Heart right ventricle (tissue), 16 donors: ENCODE measurements at places on chromosomes 13 and 19.

DNA sequence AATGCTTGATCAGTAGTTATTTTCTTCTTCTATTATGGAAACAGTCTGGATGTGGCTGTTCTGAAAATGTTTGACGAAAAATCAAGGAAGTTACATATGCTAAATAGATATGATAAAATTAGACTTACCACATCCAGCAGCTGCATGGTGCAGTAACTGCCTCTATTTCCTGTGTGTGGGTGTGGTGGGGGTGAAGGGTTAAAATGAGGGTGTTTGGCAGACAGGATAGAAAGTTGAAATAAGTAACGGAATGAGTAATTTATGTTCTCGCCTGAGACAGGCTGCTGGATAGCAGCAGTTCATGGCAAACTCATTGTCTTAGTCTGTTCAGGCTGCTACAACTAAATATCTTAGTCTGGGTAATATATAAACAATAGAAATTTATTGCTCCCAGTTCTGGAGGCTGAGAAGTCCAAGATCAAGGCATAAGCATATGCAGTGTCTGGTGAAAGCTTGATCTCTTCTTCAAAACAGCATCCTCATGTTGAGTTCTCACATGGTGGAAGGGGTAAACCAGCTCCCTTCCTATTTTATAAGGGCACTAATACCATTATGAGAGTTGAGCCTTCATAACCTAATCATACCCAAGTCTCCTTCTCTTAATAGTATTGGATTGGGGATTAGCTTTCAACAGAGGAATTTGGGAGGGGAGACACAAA lies 1248.9 kb downstream of the SLITRK5 start:
- DNase-seq: no peak
- no peaks in the 10 kb centered on the region for H3K4me1 ChIP-seq
- no peaks in the 10 kb centered on the region for H3K27me3 ChIP-seq
- H3K4me3 ChIP-seq: no peak overlapping the region

DNA sequence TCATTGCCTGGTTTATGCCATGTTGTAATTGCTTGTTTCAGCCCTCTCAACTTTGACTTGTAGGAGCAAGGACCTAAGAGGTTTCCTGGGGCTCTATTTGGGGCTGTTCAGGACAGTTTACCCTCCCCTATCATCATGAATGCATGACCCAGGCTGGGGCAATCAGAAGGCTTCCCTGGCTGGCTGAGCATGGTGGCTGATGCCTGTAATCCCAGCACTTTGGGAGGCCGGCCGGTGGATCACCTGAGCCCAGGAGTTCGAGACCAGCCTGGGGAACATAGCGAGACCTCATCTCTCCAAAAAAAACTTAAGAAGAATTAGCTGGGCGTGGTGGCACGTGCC lies 6.1 kb upstream of the LSM4 start:
- no peaks in the 10 kb centered on the region for H3K36me3 ChIP-seq
- peaks cover 17% of the 10 kb centered on the region for H3K4me1 ChIP-seq
- H3K4me3 ChIP-seq: no peak overlapping the region
- H3K27me3 ChIP-seq: no peaks in the 10 kb centered on the region
- DNase-seq: no peak
- H3K27ac ChIP-seq: no peak overlapping the region

GRCh38 chr13:26966701-26967080 lies 204.9 kb downstream of the USP12 start:
- peaks cover 40% of the 10 kb centered on the region for H3K4me1 ChIP-seq
- DNase-seq: no peak
- H3K27ac ChIP-seq: no peak overlapping the region

DNA sequence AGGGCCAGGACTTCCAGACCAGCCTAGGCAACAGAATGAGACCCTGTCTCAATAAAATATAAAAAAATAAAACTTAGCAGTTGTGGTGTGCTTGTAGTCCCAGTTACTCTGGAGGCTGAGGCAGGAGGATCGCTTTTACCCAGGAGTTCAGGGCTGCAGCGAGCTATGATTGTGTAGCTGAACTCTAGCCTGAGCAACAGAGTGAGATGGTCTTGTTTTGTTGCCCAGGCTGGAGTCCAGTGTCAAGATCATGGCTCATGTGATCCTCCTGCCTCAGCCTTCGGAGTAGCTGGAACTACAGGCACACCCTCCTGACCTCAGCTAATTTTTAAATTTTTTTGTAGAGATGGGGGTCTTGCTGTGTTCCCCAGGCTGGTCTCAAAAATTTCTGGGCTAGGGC lies 4.3 kb upstream of the JUNB start:
- H3K4me1 ChIP-seq: peaks cover 55% of the 10 kb centered on the region
- H3K27ac ChIP-seq: peak overlapping the region; percentile 99
- no peaks in the 10 kb centered on the region for H3K36me3 ChIP-seq
- H3K27me3 ChIP-seq: no peaks in the 10 kb centered on the region

GRCh38 chr19:18951721-18952281 lies 10.8 kb upstream of the HOMER3 start:
- DNase-seq: no peak
- H3K27me3 ChIP-seq: no peaks in the 10 kb centered on the region
- H3K4me3 ChIP-seq: no peak overlapping the region
- H3K36me3 ChIP-seq: no peaks in the 10 kb centered on the region

- H3K36me3 ChIP-seq: no peaks in the 10 kb centered on the region
- no peak overlapping the region for H3K27ac ChIP-seq
- no peaks in the 10 kb centered on the region for H3K27me3 ChIP-seq
- peaks cover 16% of the 10 kb centered on the region for H3K4me1 ChIP-seq
- no peak for DNase-seq
These were observed 200.2 kb downstream of the DCLK1 start for GRCh38 chr13:35930665-35931631.

DNA sequence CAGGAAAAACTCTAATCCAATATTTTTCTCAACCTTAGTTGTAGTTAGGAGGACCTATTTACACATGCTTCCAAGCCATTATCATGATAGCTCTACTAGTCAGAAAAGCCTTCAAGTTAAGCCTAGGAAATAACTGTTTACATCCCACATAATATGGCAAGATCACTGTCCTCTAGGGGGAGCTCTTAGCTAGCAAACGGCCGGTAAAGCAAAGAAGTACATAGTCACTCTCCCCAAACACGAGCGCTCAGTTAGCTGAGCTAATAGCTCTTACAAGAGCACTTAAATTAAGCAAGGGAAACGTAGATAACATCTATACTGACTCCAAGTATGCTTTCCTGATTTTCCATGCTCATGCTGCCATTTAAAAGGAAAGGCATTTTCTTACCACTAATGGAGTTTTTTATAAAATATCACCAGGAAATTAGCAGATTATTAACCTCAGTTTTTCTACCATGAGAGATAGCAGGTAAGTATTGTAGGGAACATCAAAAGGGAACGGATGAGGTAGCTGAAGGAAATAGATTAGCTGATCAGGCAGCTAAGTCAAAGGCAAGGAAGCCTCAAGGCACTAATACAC lies 100.6 kb upstream of the PABPC3 start:
- no peak overlapping the region for H3K4me3 ChIP-seq
- peaks cover 16% of the 10 kb centered on the region for H3K27me3 ChIP-seq
- H3K36me3 ChIP-seq: no peaks in the 10 kb centered on the region
- H3K4me1 ChIP-seq: no peaks in the 10 kb centered on the region

GRCh38 chr13:114058051-114058867 lies 74.2 kb downstream of the RASA3 start:
- no peak overlapping the region for H3K4me3 ChIP-seq
- no peaks in the 10 kb centered on the region for H3K27me3 ChIP-seq
- peaks cover 27% of the 10 kb centered on the region for H3K4me1 ChIP-seq

DNA sequence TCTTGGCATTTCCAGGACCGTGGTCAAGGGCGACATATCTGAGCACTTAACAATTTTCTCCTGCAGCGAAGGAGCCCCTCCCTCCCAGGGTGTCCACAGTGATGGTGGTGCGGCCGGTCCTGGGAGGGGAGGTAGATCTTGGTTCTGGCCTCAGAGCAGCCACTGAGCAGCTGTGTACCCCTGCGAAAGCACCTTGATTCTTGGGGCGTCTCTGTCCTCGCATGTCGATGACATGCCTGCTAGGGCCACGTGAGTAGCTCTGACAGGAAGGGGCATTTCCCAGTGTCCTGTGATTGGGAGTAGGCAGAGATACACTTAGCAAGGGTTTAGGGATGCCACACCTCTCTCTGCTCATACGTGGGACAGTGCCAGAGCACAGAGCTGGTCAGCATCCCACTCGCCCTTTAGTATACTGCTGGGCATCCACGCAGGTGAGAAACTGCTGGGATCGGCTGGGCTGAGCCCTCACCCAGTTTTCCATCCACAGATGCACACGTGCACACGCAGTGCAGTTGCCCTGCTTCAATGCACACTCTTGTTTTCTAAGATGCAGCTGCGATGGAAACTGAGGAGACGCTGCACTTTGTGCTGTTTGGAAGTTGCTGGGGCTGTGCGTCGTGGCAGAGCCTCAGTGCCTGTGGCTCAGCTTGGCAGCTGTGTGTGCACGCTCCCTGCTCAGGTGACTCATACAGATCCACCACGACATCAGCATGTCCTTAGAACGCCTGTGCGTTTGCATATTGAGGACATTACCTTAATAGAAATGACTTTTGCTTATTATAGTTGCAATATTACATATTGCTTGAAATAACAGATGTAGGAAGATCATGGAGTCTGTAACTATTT lies 66.8 kb downstream of the TEX29 start:
- no peaks in the 10 kb centered on the region for H3K27me3 ChIP-seq
- no peaks in the 10 kb centered on the region for H3K4me1 ChIP-seq
- no peak overlapping the region for H3K27ac ChIP-seq
- no peak for DNase-seq

- no peaks in the 10 kb centered on the region for H3K4me1 ChIP-seq
- H3K27ac ChIP-seq: no peak overlapping the region
- H3K36me3 ChIP-seq: no peaks in the 10 kb centered on the region
These were observed 1008.3 kb downstream of the EFNB2 start for GRCh38 chr13:105527127-105527526.

DNA sequence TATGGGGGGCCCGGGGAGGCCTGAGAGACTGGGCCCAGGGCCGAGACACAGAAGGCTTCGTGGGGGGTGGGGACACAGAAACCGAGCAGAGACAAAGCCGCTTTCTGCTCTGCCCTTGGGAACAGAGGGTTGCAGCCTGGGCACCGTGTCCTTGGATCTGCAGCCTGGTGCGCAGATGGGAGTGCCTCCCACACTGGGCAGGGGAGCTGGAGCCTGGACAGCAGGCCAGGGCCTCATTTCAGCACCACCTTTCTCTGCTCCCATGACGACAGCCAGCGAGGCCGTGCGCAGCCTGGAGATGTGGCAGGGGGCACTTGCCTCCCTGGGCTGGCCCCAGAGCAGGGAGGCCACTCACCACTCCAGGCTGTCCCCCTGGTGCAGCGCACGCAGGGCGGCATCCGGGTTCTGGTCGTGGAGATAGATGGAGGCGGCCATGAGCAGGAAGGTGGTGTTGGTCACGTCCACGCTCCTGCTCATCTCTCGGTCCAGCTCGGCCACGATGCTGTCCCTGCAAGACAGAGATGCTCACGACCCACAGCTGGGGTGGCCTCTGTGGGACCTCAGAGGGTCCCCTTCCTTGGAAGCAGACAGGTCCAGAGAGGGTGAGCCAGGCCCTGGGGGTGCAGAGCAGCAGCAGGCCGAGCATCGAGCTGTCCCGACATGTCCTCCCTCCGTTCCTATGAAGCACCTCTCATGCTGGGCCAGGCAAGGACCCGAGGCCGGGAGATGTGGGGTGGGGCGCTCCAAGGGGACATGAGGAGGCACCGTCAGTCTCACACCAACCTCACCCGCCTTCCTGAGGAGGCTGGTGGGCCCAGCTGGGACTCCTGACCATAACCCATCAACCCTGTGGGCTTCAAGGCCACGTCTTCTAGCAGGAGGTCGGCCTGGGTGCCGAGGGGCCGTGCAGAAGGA lies 10.9 kb upstream of the CERS1 start:
- no peaks in the 10 kb centered on the region for H3K4me1 ChIP-seq
- no peaks in the 10 kb centered on the region for H3K27me3 ChIP-seq
- no peak overlapping the region for H3K27ac ChIP-seq
- no peak overlapping the region for H3K4me3 ChIP-seq

- no peak overlapping the region for H3K4me3 ChIP-seq
- H3K27ac ChIP-seq: no peak overlapping the region
- no peak for DNase-seq
- no peaks in the 10 kb centered on the region for H3K27me3 ChIP-seq
- no peaks in the 10 kb centered on the region for H3K36me3 ChIP-seq
These were observed 10.5 kb upstream of the ZSCAN18 start for GRCh38 chr19:58108546-58108817.

DNA sequence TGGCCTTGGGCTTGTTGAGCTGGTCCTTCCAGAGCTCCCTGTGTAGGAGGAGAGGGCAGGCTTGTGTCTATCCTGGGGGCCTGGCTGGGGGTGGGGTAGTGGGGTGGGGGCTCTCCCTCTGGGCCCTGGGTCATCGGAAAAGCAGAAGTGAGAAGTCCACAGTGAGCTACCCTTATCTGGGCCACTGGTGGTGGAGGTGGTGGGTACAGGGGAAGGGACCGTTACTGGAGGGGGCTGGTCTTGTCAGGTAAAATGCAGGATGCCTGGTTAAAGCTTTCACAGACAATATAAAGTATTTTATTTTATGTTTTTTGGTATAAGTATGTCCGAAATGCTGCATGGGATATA lies 342 bp upstream of the SIGLEC10 start:
- no peak overlapping the region for H3K4me3 ChIP-seq
- peaks cover 14% of the 10 kb centered on the region for H3K27me3 ChIP-seq

GRCh38 chr19:31518216-31519020 lies 169.2 kb upstream of the TSHZ3 start:
- H3K27me3 ChIP-seq: peaks cover 19% of the 10 kb centered on the region
- DNase-seq: no peak
- H3K4me1 ChIP-seq: no peaks in the 10 kb centered on the region
- H3K4me3 ChIP-seq: no peak overlapping the region
- H3K36me3 ChIP-seq: no peaks in the 10 kb centered on the region
- no peak overlapping the region for H3K27ac ChIP-seq

- no peaks in the 10 kb centered on the region for H3K36me3 ChIP-seq
- DNase-seq: no peak
- no peak overlapping the region for H3K27ac ChIP-seq
- H3K4me1 ChIP-seq: peaks cover 3% of the 10 kb centered on the region
These were observed 64.9 kb downstream of the KL start for GRCh38 chr13:33080972-33081590.

DNA sequence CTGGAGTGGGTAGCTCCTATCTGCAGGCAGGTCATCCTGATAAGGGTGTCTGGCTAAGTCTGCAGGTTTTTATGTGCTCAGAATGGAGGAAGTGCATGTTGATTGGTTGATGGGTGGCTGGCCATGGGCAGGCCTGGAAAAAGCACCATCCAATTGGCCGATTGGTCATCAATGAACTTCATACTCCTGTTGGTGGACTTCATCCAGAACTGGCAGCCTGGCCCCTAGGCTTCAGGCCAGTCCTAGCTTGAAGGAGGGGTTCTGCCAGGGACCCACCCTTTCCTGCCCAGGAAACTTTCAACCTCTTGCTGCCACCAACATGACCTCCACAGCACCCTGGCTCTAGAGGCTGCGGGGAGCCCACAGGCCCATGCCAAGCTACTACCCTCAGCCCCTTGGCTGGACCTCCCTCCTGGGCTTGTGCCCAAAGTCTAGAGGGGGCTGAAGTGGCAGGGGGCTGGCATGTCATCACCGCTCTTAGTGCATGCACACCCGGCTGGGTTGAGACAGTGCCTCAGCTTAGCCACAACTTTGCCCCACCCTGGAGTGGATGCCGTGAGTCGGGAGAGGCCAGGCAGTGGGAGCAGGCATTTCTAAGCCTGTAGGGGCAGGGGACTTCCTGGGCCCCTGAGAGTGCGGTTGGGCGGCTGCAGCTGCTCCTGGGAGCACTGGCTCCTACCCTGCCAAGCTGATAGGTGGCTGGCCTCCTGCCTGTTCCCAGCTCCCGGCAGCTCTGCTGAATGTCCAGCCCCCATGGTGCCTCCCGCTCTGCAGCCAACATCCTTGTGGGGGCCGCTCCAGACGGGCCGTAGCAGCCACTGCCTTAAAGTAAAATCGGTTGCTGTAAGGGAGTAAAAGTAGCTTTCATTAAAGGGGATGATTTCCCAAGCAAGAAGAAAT lies 13.2 kb downstream of the DNAJC15 start:
- no peaks in the 10 kb centered on the region for H3K27me3 ChIP-seq
- H3K27ac ChIP-seq: peak overlapping the region; percentile 81
- H3K4me1 ChIP-seq: peaks cover 26% of the 10 kb centered on the region
- no peaks in the 10 kb centered on the region for H3K36me3 ChIP-seq
- no peak overlapping the region for H3K4me3 ChIP-seq
